ENCODE measurements at places on chromosomes 12 and 14.
A peak's percentile ranks its signal among the peaks of the same experiment; 100 is the strongest.

- DNase-seq = peak; percentile 41
Observed at GRCh38 chr14:24674204-24674970, 40.4 kb upstream of the GZMB start.

- DNase-seq = no peak
Observed at GRCh38 chr12:110111476-110112334, 12.5 kb upstream of the IFT81 start.

DNA sequence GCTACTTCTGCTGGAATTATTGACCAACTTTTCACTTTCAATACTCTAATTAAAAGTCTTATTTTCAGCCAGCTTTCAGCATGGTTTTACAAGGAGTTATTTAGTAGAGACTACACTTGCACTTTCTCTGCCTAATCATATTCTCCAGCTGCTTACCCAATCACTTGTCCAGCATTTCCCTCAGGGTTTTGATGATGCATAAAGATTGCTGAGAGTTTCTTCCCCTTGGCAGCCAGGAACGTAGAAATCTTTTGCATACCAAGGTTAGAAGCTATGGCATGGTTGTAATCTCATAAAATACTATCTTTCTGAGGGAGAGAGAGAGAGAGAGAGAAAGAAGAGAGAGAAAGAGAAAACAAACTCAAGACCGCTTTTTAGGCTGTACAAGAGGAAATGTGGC, 10.8 kb downstream of the OR4Q3 start:
- no peak for DNase-seq

DNA sequence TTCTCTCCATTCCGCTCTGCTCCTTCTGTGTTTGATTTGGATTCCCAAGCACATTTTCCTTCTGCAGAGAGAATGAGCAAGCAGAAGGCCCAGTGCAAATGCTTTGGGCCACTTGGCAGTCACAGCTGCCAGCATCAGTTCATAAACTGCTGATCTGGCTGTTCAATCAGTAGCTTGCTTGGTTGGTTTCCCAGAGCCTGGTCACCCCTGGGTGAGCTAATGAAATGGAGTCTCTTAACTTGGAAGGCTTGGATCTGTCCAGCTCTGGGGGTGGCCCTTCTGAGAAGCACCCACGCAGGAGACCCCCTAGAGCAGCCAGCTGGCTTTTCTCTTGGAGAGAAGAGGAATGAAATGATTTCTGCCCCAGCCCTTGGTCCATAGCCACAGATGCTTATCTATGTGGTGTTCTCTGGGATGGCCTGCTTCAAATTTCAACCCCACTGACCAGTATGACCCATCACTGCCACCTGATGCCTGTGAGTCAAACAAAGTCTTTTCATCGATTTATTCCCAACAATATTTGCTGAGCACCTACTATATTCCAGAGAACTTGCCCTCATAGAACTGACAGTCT, 30.3 kb downstream of the FAIM2 start:
- DNase-seq = no peak

DNA sequence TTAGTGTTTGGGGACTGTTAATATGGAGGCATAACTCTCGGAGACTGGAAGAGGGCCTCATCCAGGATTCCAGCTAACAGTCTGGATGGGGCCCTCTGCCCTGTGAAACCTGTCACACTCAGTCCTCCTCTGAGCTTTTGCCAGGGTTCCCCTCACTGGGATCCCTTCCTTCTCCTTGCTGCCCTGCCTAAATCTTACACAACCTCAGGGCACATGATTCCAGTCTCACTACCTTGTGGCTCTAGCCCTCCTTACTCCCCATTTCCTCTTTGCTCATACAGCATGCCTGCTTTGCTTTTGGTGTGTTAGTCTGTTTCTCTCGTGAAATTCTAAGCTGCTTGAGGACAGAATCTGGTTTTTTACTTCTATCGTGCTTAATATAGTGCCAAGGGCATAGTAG, 942 bp upstream of the GSG1 start:
- no peak for DNase-seq

GRCh38 chr12:94079566-94080340, 68.6 kb upstream of the PLXNC1 start:
- no peak for DNase-seq

DNA sequence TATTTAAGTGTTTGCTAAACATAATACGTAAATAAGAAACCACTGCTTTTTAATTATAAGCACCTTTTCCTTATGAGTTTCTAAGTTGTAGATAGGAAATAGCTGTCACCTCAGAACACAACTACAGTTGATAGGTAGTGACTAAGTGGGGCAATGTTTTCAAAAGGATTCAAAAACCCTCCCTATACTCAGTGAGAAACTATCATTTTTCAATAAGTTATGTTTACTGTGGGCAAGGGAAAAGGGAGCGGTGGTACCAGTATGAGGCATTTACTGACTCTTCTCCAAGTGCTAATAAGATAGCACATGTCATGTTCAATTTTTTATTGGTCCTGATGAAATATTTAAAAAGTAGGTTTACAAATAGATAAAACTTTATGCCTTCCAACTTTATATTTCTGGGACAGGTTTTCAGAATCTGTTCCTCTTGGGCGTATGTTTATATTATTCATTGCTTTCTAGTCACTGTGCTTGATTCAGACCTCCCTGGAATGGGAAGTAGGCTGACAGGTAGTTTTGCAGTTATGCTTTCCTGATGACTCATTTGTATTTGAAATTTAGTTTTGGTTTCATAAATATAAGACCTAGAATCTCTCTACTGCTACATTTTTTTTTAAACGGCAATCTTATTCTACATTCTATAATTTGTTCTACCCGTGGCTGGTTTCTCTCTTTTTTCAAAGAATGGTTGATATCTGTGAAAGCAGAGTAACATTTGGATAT, 153.1 kb downstream of the TMEM117 start:
- no peak for DNase-seq

DNA sequence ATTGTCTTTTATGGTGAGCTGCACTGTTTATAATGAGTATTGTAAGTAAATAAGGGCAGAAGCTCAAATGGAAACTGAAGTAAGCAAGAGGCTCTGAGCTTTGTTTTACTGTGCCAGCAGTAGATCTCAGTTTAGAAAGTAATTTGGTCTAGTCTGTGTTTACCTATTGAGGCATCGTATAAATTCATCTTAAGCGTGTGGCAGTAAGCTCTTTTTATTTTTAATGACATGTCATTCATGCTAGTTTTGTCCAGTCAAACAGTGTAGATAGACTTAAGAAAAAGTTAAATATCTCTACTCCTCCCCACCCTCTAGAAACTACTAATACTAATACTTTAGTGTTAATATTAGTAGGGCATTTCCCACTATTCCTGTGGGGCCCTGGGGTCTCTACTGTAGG, 2.0 kb downstream of the ANO6 start:
- no peak for DNase-seq

DNA sequence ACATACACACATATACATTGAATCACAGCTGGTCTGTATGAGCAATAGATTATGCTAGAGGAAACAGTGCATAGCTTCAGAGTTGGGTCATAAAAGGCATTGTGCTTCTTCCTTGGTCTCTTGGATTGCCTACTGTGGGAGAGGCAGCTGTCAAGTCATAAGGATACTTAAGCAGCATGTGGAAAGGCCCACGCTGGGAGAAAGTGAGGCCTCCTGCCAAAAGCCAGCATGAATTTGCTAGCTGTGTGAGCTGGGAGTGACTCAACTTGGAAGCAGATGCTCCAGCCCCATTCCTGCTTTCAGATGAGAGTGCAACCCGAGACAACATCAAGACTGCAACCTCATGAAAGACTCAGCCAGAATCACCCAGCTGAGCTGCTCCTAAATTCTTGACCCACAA, 311.9 kb upstream of the TBX3 start:
- DNase-seq = no peak

- no peak for DNase-seq
Observed at GRCh38 chr12:110246636-110247339, 34.3 kb upstream of the ATP2A2 start.

DNA sequence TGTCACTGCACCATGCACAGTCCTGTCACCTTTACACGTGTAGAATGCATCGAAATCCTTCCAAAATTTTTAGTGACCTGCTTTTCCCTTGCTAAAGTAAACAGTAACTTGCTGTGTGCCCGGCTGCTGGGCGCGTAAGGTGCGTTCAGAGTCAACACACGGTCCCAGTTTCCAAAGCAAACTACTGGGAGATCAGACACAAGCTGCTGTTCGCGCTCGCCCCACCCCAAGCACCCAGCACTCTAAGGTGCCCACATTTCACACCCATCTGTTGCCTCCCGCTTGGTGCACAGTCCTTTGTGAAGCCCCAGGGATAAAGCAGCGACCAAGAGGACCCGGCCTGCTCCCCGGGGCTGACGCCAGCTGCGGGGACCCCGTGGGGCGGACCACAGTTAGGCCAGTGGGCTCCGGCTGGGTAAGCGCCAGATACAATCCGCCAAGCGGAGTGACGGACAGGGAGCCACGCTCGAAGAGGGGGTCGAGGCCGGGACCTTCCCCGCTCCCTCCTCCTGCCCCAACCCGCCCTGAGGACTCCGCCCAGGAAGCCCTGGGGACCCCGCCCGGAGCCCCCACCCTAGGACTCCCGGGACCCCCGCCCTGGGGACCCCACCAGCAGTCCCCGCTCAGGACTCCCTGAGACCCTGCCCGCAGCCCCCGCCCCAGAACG, 633 bp downstream of the STX2 start:
- DNase-seq = no peak

DNA sequence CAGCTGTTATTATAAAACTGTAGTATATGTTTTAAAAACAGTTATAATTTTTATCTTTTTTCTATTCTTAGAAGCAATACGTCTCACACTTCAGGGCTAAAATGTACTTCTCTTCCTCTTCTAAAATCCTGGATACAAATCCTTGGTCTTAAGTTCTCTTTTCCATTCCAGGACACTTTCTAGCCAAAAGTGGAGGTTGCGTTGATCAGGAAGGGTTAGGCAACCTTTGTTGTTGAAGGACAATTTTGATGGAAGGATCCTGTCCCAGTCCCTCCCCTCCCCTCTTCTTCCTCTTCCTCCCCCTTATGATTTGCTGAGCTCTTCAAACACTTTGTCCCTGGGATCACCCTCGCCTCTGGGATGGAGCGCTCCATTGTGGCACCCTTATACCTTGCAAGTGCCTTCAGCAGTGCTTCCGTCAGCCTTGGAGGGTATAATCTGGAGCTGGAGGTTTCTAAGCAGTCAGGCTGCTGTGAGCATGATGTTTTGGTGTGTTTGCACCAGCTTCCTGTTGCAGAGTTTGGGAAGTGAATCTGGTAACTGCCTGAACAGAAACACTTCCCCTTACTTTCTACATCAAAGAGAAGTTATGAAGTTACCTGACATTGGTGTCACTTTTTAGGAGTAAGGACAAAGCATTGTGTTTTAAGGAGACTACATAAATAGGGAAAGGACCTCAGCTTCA, 87.4 kb upstream of the SLC38A2 start:
- DNase-seq = no peak

GRCh38 chr12:52860102-52860823, 11.5 kb upstream of the KRT78 start:
- no peak for DNase-seq

GRCh38 chr12:50925342-50925651, 27.0 kb upstream of the HIGD1C start:
- DNase-seq = no peak

DNA sequence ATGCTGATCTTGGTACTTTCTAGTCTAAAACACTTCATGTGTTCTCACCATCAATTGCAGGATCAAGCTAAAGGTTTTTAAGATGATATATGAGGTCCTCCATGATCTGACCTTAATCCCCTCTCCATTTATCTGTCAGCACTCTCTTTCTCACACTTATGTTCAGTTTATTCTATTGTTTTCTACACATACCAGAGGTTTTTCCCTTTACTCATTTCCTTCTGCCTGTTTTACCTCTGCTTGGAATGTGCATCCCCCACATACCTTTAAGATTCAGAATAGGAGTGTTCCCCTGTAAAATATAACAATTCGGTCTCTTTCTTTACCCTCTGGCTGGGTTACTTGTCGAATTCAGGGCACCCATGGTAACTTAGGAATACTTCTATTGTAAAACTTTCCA, 219.1 kb upstream of the PKP2 start:
- DNase-seq = no peak

DNA sequence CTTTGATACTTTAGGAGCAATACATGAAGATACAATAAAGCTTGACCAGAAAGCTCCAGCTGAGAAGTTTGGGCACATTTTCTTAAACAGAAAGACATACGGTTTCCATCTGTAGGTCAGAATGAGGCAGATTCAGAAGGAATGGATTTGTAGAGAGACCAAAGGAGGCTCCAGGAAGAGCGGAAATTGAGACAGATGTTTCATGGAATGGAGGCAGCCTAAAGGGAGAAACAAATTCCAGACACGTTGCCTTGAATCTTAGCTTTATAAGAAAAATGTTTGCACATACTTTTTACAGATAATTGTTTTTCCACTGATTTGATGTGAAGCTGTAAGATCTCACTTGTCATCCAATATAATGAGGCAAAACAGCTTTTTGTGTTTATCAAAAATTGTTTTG, 24.8 kb downstream of the EPYC start:
- no peak for DNase-seq

DNA sequence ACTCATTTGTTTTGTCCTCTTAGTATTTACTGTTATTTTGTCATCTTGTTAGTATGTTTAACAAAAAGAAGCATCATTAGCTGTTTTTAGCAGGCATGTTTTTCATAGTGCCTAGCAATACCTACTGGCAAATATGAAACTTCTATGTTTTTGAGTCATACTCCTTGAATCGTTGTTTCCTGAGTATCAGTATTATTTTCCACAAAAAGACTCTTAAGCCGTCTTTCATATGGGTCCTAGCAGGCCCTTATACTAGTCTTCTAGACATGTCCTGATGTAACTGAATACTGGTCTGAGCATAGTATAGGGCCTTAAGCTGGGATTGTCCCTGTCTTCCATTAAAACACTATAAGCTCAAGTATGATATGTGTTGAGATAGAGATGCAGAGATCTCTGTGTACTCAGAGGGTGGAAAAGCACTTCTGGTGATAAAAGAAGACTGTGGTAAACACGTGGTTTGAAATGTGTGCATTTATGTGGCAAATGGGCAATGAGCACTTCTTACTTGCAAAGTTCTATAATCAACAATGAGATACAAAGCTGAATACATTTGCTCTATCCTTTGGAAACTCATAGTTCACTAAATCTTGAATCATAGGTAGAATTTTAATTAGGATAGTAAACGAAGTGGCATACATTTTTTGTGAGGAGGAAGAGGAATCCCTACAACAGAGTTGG, 348.8 kb downstream of the PDZRN4 start:
- no peak for DNase-seq

GRCh38 chr14:75395862-75396261, 32.0 kb upstream of the JDP2 start:
- no peak for DNase-seq

Data from NK-92 treated with Interleukin-12 subunit alpha and Interleukin-12 subunit beta, amount 100 ng/mL, for 24 hours (cell line).